ENCODE measurements at places on chromosomes 1 and 21.

GRCh38 chr1:111576547-111576946, 43.0 kb upstream of the RAP1A start:
- DNase-seq = no peak

DNA sequence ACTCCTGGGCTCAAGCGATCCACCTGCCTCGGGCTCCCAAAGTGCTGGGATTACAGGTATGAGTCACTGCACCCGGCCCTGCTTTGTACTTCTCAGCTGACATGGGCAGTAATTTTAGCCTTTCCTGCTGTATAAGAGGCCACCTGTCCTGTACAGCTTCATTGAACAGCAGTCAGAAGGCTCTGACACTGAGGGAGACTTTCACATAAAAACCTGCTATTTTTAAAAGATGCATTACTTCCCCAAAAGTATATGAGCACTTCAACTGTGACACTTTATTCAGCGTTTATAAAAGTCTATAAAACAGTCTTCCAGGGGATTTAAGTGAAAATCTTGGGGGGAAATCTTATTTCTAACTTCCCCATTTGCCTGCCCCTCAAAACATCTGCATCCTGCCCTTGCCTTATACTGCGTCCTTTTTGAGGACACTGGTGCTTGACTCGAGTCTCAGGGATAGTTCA, 17.6 kb downstream of the RNU5D-1 start:
- no peak for DNase-seq

GRCh38 chr1:36560177-36560576, 77.5 kb upstream of the CSF3R start:
- no peak for DNase-seq

DNA sequence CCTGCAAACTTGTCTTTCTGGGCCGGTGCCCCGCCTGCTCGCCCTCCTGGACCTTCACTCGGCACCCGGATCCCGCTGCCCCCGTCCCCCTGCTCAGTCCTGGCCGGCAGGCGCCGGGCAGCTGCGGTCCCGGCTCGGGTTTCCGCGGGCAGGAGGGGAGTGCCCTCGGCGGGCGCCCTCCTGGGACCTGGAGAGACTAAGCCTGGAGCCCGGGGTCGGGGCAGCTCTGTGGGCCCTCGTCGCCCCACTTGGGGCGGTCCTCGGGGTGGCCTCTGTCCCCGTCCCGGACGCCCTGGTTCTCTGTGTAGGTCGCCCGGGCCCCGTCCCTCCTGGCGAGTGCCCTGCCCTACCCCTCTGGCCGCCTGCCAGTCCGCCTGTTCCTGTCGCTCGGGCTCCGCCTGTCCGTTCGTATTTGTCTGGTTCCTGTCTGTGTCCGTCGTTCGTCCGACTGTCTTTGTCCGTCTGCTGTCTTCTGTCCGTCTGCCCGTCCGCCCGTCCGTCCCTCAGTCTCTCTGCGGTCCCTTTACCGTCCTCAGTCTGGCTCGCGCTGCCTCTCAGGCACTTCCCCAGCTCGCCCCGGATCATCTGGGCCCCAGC, 490 bp downstream of the SERINC2 start:
- no peak for DNase-seq

DNA sequence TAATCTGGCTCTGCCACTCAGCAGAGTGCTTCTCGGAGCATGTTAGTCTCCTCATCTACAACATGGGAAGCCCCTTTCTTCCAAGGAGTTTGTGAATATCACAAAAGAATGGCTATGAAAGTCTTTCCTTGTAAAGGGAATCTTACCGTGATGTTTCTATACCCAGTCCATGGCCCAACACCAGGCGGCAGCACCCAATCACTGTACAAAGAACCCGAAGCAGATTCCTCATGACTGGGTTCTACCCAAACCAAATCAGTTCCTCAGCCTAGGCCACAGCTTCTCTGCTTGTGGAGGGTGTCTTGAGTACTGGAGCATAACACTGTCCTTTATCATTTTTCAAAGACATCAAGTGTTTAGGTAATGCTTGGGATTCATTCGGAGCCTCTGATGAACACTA, 16.6 kb upstream of the SLFNL1 start:
- no peak for DNase-seq

GRCh38 chr1:182768963-182769362, 20.6 kb upstream of the NPL start:
- DNase-seq = no peak

GRCh38 chr1:200938955-200939354, 44.3 kb downstream of the INAVA start:
- DNase-seq = no peak

GRCh38 chr1:242203262-242203661, 204.4 kb upstream of the MAP1LC3C start:
- no peak for DNase-seq

DNA sequence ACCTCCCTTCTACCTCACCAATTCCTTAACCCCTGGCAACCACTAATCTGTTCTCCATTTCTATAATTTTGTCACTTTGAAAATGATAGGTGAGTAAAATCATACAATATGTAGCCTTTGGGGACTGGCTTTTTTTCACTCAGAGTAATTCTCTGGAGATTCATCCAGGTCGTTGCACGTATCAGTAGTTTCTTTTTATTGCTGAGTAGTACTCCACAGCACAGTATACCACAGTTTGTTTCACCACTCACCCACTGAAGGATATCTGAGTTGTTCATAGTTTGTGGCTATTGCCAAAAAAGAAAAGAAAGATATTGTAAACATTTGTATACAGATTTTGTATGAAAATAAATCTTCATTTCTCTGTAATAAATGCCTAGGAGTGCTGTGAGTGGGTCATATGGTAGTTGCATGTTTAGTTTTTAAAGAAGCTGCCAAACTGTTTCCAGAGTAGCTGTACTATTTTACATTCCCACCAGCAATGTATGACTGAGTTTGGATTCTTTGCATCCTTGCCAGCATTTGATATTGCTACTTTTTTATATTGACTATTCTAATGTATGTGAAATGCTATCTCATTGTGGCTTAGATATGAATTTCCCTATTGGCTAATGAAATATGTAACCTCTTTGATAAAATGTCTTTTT, 3.7 kb downstream of the CHD1L start:
- DNase-seq = no peak

GRCh38 chr1:10519016-10519417, 44.3 kb downstream of the PEX14 start:
- no peak for DNase-seq

DNA sequence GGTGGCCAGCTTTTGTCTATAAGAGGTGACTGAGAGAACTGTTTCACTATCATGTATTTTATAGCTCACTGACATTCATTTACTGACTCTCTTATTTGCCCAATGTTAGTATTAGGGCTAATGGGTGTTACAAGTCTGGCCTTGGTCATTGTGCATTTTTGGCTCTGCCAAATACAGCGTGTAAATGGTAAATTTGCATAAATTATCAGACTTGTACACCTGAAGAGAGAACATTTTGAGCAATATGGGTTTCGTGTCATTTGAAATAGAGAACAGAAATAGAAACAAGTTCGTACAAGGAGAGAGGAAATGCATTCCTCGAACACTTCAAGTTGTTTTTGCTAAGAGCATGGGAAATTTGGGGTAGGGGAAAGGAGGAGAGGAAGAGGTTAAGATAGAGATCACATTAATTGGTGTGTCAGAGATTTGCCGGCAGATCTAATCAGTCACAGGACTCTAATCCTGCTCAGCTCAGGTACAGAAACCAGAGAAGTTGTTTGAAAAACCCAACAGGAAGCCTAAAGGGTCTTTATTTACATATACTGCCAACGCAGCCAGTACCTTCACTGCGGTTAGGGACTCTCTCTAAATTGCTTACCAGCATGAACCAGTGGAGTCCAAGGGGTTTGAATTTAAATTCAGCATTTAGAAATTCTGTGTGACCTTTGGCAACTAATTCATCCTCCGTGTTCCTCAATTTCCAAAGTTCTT, 261.5 kb downstream of the GPATCH2 start:
- DNase-seq = no peak

DNA sequence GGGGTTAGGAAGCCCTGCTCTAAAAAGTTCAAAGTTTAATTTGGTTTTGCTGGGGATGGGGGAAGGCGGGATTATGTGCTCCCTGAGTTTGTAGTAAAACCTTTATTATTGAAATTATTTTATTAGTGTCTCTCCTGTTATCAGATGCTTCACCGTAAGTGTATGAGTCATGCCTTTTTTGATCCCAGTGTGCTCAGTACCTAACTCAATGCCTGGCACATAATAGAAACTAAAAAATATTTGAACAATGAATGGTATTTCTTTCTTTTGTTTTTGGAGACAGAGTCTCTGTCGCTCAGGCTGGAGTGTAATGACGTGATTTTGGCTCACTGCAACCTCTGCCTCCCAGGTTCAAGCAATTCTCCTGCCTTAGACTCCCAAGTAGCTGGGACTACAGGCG, 6.4 kb downstream of the SNRPE start:
- no peak for DNase-seq

DNA sequence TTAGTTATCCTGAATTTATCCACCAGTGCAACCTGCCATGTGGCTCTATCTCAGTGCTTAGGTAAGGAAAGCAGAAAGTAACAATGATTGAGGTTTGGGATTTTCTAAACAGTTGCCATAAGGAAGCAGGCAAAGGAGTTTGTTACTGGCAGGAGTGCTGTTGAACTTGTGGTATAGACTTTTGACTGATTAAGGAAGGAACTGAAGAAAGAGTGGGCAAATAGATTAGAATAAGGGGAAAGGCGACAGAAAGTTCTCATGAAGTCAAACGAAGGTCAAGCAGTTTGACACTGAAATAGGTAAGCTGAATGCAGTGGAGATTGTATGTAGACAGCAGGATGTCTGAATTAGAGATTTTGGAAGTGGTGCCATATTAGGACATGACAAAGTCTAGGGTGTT, 24.2 kb upstream of the CR2 start:
- no peak for DNase-seq

DNA sequence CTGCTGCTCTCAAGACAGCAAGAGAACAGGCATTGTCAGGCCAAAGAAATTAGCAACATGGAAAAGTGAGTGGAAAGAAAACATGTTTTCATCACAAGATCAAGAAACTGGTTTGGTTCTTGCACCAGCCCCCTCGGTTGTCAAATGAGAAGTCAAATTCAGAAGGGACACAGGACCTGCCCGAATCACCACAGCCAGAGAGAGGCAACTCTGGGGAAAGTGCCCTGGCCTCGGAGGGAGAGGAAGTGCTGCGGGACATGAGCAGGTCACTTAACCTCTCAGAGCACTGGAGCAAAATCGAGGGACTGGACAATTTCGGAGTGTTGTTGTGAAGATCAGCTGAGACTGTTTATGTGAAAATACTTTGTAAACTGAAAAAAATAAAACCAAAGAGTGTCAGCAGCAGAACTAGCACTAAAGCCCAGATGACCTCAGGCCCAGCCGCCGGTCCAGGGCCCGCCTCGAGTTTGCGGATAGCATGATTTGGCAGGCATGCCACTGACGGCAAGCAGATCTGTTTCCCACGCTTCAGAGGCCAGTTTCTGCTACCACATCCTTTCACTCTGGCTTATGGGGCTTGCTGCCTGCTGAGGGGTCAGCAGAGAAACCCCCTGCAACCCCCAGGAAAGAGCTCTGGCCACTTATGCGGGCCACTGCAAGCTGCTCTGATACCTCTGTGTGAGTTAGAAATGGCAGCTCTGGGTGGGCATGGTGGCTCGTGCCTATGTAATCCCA, 32.1 kb downstream of the CD247 start:
- DNase-seq = no peak

DNA sequence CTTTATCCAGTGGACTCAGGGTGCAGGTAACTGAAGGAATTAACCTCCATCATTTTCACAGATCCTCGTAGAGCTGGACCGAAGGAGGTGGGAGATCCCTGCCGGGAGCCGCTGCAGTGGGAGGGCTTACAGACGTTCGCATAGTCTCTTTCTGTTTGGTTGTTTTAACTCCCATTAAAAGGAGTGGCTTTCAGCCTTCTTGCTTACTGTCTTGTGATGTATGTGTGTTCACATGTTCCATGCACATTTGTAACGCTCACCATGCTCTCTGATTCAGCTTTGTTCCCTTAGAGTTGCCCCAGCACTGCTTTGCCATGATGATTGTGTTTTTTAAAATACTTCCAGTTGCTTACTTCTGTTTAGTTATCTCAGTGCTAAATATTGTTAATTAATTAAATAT, 85.8 kb downstream of the ADARB1 start:
- DNase-seq = no peak

DNA sequence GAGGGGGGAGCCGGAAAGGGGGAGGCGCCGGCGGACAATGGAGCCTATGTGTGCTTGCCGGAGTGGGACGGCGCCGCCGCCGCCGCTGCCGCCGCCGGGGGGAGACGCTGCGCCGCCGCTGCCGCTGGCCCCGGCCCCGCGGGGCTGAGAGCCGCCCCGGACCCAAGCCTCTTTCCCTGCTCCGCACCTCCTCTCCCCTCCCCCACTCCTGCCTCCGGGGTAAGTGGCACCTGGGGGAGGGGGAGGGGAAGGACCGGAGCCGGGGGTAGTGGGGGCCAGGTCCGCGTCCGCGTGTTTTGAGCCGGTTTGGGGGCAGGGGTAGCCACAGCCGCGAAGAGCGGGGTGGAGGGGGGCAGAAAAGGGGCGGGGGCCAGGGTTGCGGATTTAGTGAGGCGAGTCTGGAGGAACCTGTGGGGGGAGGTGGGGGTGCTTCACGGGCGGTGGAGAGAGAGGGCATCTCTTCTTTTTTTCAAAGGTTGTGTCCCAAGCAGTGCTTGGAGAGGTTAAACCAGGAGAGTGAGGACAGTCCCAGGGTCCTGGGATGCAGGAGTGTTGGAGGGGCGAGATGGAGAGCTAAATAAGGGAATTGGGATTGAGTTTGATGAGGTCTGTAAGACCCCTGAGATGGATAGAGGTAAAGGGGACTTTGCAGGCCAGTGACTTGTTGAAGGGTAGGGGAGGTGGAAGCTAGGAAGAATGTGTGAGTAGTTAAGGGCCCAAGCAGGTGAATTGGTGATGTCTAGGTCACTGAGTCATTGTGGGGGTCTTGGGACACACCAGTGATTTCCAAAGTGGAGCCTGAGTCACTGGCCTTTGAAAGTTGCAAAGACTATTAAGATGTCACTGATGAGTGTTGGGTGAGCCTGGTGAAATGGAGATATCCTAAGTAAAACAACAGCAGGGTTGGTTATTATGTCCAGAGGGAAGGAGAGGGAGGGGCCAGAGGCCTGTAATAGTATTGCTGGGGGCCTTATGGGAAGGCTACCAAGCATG, 59.1 kb downstream of the BCL9 start:
- DNase-seq = no peak
